ENCODE measurements at places on chromosomes 12 and 14.
A peak's percentile ranks its signal among the peaks of the same experiment; 100 is the strongest.

DNA sequence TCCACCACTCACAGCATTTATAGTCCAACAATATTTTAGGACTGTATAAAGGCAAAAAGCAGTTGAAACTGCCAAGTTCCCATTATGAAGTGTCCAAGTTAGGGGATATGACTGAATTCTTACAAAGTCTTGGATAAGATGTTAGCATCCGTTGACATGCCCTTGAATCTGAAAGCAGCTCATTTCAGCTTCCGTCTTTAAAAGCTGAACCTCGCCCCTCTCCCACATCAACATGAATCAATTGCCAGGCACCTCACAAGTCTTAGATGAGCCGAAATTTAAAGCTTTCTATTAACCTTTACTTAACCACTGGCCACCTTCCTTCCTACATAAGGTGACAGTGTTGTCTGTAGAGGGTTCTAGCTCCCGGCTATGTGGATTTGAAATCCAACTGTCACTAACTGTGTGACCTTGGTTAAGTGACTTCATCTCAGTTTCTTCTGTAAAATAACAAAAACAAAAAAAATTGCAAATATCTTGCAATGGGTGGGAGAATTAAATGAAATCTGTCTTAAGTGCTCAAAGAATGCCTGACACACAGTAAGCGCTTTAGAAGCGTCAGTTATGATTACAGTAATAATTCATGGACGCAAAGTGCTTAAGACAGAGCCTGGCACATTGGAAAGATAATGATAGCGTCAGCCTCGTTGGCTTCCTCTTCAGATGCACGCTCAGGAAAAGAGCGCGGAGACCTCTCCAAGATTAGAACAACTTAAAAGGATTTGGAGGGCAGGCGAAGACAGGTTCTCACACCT, 1.2 kb downstream of the PPP1CC start:
- peaks cover 9% of the 10 kb centered on the region for H3K4me1 ChIP-seq
- peak overlapping the region; percentile 63 for H3K27ac ChIP-seq
- H3K4me3 ChIP-seq = peak overlapping the region; percentile 85
- DNase-seq = no peak
- H3K27me3 ChIP-seq = no peaks in the 10 kb centered on the region

DNA sequence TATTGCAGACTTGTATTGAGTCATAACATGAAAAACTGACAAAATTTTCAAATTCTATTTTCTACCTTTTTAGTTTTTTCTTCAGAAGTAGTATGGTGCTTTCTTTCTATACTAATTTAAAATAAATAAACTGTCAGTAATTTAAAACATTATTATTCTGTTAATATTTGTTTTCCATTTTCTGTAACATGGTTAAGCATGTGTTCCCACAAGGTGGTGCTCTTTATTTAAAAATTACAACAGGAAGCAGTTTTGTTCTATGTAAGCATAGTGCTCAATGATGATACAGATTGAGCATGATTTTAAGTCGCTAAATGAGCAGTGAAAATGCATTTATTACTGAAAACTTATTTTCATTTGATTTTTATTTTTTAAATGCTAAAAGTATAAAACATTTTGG, 114.6 kb downstream of the PPFIA2 start:
- no peak overlapping the region for H3K4me3 ChIP-seq
- no peaks in the 10 kb centered on the region for H3K4me1 ChIP-seq
- H3K36me3 ChIP-seq = no peaks in the 10 kb centered on the region
- no peak for DNase-seq
- H3K27me3 ChIP-seq = no peaks in the 10 kb centered on the region

- H3K27me3 ChIP-seq = peaks cover 2% of the 10 kb centered on the region
- H3K4me3 ChIP-seq = peak overlapping the region; percentile 71
- no peak for DNase-seq
Measured at GRCh38 chr12:53677016-53677799, 1.3 kb upstream of the ATP5MC2 start.

DNA sequence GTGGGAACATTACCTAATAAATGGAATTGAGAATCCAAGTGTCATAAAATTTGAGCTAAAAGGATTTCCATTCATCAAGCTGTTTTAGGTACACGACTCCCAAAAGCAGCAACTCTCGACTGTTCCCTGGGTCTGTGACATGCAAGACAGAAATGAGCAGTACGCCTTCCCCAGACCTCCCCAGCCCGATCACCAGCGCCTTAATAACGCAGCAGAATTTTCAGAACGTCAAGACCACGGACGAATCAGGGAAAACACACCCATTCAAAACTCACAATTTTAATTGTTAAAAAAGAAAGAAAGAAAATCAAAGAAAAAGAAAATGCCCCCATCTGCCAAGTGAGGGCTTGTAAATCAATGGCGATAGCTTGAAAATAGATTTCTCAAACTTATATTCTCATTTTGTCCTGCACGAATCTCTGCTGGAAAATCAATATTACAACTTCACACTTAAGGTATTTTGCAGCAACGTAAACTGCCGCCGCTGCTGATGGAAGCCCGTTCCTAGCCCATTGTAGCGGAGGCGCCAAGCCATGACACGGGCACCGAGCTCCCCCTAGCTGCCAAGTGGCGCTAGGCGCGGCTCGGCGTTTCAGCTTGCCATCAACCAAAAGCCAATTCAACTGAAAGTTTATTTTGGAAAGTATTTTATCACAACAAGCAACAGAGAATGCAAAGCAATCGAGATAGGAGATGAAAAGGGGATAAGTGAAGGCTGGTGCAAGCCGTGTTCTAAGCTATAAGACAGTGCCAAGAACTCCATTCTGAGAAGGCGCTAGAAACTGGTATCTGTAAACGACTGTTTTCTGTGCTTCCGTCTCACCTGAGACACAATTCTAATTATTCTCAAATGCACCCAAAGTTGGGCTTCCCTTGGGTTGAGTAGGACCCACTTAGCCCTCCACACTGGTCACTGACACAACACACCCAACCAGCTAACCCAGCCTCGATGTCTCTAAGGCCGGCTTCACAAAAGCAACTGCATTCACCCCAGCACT, 5.5 kb downstream of the BCL11B start:
- no peaks in the 10 kb centered on the region for H3K36me3 ChIP-seq
- DNase-seq = no peak
- H3K4me3 ChIP-seq = no peak overlapping the region
- peaks cover 13% of the 10 kb centered on the region for H3K27me3 ChIP-seq
- no peaks in the 10 kb centered on the region for H3K4me1 ChIP-seq

DNA sequence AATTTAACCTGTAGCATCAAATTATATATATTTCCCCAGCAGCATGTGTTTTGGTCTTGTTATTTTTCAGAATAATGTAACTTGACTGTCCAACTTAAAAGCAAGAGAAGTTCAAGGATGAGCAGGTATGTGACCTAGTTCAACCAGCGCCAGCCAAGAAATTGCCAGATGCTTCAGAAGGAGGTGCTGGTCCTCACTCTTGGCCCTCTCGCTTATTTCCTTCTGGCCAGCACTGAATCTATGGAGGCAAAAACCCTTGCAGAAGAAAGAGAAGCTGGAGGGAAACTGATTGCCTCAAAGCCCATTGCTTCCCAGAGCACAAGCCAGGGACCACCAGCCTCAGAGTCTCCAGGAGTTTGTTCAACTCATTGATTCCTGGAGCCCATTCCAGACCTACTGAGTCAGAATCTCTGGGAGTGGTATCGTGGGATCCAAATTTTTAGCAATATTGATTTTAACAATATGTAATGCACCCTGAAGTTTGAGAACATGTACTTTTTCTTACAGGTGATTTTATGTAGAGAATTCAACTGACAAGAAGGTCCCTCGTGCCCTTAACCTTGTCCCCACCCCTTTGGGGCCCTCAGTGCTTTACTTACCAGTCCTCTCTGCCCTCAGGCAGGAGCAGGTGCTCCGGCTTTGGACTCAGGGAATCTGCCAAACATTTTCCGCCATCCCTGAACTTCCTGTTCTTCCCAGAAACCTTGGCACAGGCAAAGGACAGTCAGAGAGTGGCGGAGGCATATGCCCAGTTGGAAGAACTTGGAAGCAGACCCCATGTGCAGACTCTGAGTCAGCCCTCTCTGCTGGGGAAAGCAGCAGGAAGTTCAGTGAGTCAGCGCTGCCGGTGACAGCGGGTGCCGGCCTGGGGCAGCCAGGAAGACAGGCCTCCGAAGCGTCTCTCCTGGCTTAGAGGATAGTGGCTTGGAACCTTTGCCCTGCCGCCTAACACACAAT, 10.4 kb downstream of the BEST3 start:
- no peak overlapping the region for H3K27ac ChIP-seq
- no peak for DNase-seq
- H3K27me3 ChIP-seq = no peaks in the 10 kb centered on the region
- H3K4me3 ChIP-seq = no peak overlapping the region
- H3K36me3 ChIP-seq = no peaks in the 10 kb centered on the region
- H3K4me1 ChIP-seq = no peaks in the 10 kb centered on the region

DNA sequence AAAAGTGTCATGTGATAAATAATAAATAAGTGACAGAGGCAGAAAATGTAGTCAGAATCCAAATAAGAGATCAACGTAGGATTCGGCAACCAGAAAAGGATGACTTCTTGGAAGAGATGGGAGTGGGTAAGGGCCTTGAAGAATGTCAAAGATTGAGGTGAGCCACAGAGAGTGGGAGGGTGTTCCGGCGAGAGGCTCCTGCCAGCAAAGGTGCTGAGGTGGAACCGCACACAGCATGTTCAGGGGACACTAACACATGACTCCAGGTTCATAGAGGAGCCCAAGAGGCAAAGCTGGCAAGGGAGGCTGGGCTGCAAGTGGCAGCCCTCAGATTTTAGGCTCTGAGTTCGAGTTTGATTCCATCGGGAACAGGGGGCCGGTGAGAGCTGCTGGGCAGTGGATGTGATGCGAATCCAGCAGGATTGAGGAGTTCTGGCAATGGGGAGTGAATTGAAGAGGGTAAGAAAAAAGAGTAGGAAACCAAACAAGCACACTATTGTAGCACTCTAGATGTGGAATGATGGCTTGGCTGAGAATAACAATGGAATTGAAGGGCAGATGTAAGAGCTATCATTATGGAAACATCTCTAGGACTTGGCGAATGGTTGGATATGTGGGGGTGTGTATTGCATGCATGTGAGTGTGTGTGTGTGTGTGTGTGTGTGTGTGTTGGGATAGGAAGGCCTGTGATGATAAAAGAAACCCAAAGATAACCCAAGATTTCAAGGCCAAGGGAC, 36.5 kb downstream of the LRRC74A start:
- no peak overlapping the region for H3K4me3 ChIP-seq
- no peak for DNase-seq
- no peaks in the 10 kb centered on the region for H3K36me3 ChIP-seq
- no peak overlapping the region for H3K27ac ChIP-seq
- H3K27me3 ChIP-seq = no peaks in the 10 kb centered on the region
- peaks cover 22% of the 10 kb centered on the region for H3K4me1 ChIP-seq

DNA sequence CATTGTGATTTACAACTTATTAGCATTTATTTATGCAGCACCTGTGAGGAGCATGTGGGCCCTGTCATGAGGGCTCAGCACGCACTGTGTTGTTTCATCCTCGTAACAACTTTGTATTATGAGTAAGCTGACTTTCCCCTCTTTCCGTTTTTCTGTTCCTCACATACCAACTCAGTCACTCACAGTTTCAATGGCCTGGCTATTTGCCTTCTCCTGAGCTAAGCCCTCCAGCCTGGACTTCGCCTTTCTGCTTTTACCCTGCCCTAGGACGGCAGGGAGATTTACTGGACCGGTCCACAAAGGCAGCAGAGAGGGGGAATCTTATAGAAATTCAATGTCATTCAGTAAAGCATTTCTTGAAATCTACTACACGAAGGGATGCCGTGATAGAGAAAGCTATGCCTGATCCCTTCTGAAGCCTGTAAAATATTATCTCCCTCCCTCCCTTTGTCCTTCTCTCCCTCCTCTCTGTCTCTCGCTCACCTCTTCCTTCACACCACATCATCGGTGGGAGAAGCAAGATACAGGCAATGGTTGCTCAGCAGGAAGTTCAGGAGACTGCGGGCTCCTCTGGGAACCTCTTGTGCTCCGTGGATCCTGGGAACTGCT, 219.2 kb upstream of the TBX3 start:
- H3K36me3 ChIP-seq = no peaks in the 10 kb centered on the region
- H3K4me1 ChIP-seq = no peaks in the 10 kb centered on the region
- H3K4me3 ChIP-seq = no peak overlapping the region
- no peak for DNase-seq

- no peaks in the 10 kb centered on the region for H3K4me1 ChIP-seq
- no peak for DNase-seq
- H3K27me3 ChIP-seq = no peaks in the 10 kb centered on the region
- H3K4me3 ChIP-seq = no peak overlapping the region
- no peaks in the 10 kb centered on the region for H3K36me3 ChIP-seq
- H3K27ac ChIP-seq = no peak overlapping the region
Measured at GRCh38 chr12:106690569-106691305, 83.7 kb upstream of the RIC8B start.

DNA sequence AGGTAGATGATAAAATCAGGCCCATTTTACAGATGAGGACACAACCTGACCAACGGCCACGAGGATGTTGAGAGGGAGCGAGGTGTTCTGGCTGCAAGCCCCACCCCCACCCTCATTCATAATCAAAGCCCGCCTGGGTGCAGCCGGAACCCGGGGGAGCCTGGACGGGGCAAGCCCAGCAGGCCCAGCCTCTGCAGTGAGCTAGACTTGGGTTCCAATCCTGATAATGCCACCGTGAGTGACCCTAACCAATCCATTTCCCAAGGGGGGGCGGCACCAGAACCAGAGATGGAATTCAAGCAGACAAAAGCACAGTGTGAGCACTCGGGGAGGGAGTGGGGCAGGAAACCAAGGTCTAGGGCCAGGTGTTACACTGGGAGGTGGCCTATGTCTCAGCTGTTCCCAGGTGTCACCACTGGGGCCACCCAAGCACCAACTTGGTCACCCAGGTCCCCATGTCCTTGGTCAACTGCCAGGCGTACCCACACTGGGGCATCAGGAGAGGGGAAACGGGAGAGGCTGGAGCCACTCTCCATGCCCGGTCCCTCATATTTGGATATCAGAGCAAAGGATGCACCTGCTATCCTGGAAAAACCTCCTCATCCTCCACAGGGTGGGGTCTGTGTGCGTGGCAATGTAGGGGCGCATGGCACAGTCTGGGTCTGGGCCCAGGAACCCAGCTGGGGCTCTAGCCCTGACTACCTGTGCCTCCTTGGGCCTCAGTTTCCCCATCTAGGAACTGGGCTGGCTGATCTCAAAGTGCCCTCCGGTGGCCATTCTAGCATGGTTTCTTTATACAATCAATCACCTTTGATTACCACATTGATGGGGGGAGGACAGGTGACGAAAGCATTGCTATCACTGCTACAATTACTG, 58.4 kb downstream of the FAM222A start:
- H3K27ac ChIP-seq = no peak overlapping the region
- no peak for DNase-seq
- H3K4me3 ChIP-seq = no peak overlapping the region
- no peaks in the 10 kb centered on the region for H3K36me3 ChIP-seq
- H3K27me3 ChIP-seq = no peaks in the 10 kb centered on the region

- H3K4me3 ChIP-seq = no peak overlapping the region
- no peak for DNase-seq
- H3K36me3 ChIP-seq = no peaks in the 10 kb centered on the region
- H3K27ac ChIP-seq = no peak overlapping the region
- H3K27me3 ChIP-seq = no peaks in the 10 kb centered on the region
Measured at GRCh38 chr14:37054869-37055268, 117.5 kb downstream of the SLC25A21 start.

All from GM12878 (cell line).